ENCODE measurements at places on chromosomes 5 and 9. TPM values are rescaled to one million over a fixed set of nuclear protein-coding genes. Genes with fewer than 3 reads are reported as not detected.

The AFAP1L1 gene
- not detected for total RNA-seq

The FOXD4 gene
- 0.20 TPM for total RNA-seq

The DBH gene
- total RNA-seq = not detected

The PCDHB2 gene
- 0.07 TPM for total RNA-seq

The OLFM1 gene
- total RNA-seq = 5.3 TPM

The IFNA2 gene
- not detected for total RNA-seq

The LCN9 gene
- total RNA-seq = not detected

The NKD2 gene
- total RNA-seq = 4.3 TPM

The STPG3 gene
- total RNA-seq = not detected

The ORM2 gene
- total RNA-seq = not detected

The C9orf72 gene
- total RNA-seq = 7.1 TPM

The KIF3A gene
- 41.2 TPM for total RNA-seq

The MEIKIN gene
- not detected for total RNA-seq

The CDX1 gene
- total RNA-seq = not detected

The STKLD1 gene
- total RNA-seq = 1.3 TPM

The EQTN gene
- not detected for total RNA-seq

The TPPP gene
- total RNA-seq = not detected

The ANKRD34B gene
- total RNA-seq = not detected

The CHSY3 gene
- not detected for total RNA-seq

The CTNND2 gene
- not detected for total RNA-seq

The C5orf52 gene
- not detected for total RNA-seq

The FYB1 gene
- total RNA-seq = 262 TPM

The COL5A1 gene
- total RNA-seq = 0.15 TPM

The ANKRD20A1 gene
- 1.1 TPM for total RNA-seq

The OGN gene
- not detected for total RNA-seq

The NTRK2 gene
- total RNA-seq = 1.5 TPM
